ENCODE measurements at places on chromosomes 3 and 15.

- no peak for DNase-seq
These were observed 106.1 kb upstream of the FRMD4B start for GRCh38 chr3:69491975-69492374.

GRCh38 chr15:42544853-42545629 lies 3.6 kb downstream of the LRRC57 start:
- no peak for DNase-seq

DNA sequence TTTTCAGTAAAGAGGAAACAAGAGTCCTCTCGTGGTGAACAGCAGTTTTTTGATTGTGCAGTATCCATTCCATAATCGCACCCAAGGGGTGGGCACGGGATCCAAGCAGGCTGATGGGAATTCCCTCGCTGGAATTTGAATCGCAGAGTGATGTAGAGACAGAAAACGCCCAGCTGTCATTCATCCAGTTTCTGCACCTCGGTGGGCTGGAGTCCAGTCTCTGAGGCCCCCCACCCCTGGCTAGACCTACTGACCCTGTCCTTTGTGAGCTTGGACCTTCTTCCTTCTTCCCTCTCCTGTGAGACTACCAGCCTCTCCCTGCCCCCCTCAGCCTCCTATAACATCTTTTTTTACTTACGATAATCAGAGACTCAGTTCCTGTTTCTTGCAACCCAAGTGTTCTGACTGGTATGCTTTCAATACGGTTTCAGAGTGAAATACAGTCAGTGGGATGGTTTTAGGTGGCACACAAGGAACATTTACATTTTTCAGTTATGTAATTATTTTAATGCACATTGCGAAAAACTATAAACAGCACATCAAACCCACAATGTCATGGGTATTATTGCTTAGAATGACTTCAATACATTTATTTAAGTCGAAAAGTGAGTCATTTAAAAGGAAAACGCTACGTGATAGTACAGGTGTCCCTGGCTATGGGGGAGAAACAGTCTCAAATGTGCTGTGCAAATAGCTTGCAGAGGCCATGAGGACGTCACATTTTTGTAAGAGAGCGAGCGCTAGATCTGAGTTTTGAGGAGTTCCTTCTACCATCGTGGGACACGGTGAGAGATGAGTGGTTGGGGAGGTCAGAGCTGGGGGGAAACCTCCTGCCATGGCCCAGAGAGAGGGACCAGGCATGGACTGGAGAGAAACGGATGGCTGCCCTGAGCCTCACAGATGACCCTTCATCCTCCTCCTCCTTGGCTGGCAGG lies 37.5 kb upstream of the CHST2 start:
- DNase-seq, result peak; percentile 5

DNA sequence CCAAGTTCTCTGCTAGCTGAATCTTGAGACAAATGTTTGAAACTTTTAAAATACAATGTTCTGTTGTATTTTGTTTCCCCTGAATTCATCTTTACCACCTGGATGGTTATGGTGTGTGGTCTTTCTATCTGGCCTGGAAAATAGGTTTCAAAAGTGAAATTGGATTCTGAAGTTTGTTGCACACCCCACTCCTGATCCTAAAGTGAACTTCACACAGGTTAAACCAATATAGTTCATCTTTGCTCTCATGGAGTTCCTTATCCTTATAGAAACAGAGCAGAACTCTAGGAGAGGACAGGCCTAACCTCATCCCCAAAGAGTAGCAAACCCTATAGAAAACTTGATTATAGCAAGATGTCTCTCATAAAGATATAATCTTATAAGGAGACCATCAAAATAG lies 179.4 kb upstream of the BCL6 start:
- DNase-seq, result no peak

DNA sequence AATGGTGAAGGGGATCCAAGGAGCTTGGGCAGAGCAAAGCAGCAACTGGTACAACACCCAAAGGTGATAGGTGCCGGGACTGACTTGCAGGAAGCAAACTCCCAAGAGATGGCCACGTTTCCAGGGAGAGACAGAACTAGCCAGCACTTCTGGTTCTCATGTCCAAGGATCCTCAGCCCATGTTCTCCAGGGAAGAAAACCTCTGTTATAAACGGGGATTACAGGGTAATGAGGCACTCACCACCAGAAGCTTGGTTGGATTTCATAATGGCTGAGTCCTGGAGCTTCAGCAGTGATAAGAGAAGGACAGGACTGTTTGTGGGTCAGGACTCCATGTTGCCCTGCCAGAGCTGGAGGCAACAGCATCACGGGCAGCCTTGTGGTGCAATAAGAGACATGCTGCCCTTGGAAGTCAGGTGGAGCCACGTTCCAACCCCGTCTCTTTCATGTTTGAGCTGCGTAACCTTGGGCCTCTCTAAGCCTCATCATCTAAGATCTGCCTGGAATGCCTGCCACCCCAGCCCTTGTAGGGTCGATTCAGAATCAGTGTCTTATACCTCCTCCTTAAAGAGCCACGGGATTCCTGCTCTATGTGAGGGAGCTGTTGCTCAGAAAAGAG lies 181.0 kb downstream of the ABHD5 start:
- no peak for DNase-seq

DNA sequence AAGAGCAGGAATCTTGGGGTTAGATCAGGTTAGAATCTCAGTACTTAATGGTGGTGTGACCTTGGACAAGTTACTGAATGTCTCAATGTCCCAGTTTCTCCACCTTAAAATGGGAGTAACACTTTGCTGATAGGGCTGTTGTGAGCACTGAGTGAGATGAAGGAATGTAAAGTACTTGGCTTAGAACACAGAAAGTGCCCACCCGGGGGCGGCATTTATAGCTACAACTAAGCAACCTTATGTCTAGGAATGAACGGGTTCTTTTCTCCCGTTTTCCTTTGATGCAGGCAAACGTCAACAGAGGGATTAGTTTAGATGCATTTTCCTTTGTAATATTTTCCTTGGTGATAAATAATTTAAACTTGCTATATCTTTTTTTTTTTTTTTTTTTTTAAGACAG lies 176.6 kb downstream of the USP13 start:
- DNase-seq, result no peak

- no peak for DNase-seq
These were observed 1.1 kb downstream of the MCF2L2 start for GRCh38 chr3:183427196-183427875.

DNA sequence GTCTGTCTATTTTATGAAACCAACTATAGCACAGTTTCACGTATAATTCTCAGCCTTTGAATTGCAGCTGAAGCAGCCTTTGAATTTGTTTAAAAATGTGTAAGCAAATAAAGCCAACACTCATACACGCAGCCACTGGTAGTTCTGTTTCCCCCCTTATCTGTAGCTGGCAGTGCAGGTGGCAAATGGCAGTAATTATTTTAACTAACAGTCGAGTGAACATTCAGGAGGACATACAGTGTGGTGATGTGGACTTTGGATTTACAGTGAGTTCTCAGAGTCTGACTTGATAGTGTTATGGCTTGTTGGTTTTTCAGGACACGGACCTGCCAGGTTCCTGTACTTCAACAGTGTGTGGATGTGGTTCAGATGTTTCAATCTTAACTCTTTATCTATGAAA lies 64.0 kb upstream of the SKOR1 start:
- no peak for DNase-seq

- DNase-seq, result no peak
These were observed 110.5 kb downstream of the PGPEP1L start for GRCh38 chr15:98896802-98897732.

DNA sequence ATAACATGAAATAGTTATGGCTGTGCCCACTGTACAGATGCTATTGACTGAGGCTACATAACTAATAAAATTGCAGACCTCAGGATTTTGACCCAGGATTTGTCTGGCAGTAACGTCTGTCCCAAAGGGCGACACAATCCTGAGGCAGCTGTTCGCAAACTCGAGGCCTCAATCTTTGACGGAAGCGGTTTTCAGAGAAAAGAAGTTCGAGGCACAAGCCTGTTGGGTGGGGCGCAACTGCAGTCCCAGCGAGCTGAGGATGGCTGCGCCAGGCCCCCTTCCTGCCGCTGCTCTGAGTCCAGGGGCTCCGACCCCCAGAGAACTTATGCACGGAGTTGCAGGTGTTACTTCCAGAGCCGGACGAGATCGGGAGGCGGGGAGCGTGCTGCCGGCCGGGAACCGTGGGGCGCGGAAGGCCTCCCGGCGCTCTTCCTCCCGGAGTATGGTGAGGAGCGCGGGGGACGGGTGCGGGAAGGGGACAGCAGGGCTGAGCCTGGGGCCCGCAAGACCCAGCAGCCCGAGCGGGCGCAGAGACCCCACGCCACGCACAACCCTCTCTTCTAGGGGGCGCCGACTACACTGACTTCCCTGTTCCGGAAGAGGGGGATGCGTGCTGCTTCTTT lies at the start of gene PARP15:
PARP15 (plus strand) TSS at position 242 of the 623 bp plus-strand sequence; CDS start at position 260, 18 bp downstream.
- DNase-seq, result peak; percentile 63

DNA sequence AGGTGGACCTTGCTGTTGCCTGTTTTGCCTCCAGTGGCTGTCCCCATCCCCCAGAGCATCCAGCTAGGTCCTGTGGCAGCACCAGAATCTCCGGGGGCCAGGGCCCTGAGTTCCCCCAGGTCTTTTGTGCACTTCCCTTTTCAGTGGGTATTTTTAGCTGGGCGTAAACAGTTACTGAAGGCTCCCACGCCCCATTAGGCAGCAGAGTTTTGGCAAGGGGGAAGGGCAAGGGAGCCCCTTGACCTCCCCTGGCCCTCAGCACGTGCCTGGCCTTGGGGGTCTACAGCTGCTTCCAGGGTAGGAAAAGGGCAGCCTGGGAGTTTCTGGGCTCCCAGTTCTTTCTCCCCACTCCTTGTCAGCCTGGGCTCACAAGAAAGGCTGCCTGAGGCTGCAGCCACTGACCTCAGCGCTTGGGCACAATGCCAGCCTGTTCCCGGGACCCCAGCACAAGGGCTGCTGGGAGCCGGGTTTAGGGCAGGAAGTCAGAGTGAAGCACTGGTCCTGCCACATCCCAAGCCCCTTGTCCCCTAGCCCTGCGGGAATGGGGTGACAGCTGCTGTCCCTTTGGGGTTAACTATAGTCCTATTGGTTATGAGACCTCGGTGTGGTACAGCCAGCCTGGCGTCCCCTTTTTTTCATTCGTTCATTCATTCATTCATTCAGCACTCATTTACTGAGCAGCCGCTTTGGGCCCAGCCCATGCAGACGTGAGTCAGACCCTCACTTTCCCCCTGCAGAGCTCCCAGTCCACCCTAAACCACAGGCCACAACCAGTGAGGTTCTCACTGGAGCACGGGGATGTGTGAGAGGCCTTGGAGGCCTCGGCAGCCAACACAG lies 8.4 kb downstream of the CSK start:
- peak; percentile 50 for DNase-seq

- DNase-seq, result no peak
These were observed 1.7 kb downstream of the TNNC1 start for GRCh38 chr3:52452126-52452525.

GRCh38 chr15:67303490-67304363 lies 49.1 kb downstream of the IQCH start:
- peak; percentile 57 for DNase-seq

GRCh38 chr3:111749171-111750170 lies 109.6 kb upstream of the PHLDB2 start:
- DNase-seq, result no peak

DNA sequence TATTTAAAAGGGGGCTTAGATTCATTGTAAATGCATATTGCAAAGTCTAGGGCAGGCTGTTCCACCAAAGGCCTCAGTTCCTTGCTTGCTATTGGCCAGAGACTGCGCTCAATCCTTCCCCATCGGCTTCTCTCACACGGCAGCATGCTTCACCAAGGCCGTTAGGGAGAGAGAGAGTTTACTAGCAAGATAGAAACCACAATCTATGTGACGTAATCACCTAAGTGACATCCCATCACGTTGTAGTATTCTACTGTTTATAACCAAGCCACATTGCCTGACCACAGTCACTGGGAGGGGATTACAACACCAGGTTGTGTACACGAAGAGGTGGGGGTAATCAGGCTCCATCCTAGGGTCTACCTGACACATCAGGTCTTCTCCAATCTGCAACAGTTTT lies 16.0 kb upstream of the NPAP1 start:
- no peak for DNase-seq

DNA sequence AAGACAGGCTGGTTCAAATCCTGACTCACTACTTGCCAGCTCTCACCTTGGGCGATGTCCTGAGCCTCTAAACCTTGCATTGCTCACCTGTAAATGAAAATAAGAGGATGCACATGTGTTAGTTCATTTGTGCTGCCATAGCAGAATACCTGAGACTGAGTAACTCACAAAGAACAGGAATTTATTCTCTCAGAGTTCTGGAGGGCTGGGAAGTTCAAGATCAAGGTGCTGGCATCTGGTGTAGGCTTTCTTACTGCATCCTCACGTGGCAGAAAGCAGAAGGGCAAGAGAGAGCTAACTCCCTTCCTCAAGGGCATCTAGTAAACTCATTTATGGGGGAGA lies 222.7 kb downstream of the MTHFS start:
- DNase-seq, result no peak

DNA sequence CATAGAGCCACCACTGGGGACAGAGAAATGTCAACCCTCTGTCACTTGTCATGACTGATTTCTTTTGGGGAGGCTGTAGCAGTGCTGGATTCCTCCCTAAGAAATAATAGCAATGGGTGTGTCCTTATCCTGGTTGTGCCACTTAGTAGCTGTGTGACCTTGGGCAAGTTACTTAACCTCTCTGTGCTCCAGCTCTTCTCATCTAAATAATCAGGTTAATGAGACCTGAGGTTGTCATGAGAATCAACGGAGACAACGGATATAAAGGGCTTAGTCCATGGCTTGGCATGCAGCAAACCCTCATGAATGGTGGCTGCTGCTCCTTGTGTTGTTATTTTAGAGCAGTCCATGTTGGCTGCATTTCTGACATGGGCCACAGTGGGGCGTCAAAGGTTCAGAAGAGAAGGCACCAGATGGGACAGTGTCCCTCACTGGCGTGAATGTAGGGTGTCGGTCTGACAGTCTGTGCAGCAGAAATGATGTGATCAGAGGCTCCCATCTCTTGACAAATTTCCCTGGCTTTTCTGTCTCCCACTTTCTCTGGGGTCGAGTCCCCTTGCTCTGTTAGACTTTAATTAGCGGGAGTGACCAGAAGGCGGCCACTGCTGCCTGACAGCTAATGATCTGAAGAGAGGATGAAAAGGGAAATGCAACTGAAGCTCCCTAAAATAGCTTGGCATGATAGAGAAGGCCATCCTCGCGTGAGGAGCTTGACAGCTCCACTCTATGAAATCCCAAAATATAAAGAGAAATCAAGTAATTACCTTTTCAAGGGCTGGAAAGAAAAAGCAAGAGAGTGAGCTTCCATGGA lies 209.4 kb downstream of the CADPS start:
- peak; percentile 3 for DNase-seq

DNA sequence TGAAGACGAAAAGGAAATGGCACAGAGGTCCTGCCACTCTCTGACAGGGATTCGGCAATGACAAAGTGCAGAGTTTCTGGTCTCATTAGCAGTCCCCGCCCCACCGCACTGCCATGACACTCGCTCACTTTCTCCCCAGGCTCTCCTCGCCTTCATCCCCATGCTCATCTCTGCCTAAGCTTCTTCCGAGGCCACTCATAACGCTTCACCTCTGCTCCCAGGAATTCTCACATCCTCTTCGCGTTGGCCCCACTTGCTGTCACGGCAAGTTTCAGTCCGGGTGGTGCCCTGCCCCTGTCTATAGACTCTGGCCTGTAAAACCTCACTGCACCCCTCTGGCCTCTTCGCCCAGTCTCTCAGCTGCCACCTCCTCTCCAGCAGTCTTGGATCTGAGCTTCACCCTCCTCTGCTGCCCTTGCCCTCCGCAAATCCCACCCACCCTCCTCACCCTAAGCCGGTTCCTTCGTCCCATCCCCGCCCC lies 654 bp downstream of the RUBCN start:
- DNase-seq, result no peak

All from CD4-positive, alpha-beta T cell treated with Interleukin-15 for 4 hours (primary cell).